ENCODE measurements at places on chromosomes 1 and 21. TPM values are rescaled to one million over a fixed set of nuclear protein-coding genes. Genes with fewer than 3 reads are reported as not detected.

DNA sequence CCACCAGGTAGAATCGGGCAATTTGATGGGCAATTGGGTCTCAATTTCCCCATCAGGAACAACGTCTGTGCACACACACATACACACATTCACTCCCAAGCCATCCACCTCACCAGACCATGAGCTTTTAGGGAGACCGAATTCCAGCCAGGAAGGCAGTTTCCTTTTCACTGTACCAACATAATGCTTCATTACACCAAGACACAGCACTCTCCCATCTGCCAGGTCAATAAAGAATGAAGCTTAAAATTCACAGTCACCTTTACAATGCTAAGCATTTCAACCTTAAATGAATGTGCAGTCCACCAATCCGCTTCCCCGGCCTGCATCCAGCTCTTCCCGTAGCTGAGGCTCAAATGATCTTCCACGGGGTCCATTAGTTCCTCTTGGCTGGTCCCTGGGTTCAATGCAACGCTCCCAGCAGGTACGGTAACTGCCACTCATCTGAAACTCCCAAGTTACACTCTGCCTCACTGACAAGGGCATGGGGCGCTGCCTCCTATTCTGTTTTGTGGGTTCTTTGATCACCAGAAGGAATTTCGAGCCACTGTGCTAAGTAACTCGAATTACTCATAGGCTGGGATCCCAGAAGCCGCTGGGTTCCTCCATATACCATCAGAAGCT is 105.0 kb downstream of the SIM2 start:
- H3K4me3 ChIP-seq: no peak overlapping the region
- no peaks in the 10 kb centered on the region for H3K4me1 ChIP-seq
- no peak for DNase-seq
- no peaks in the 10 kb centered on the region for H3K36me3 ChIP-seq
- no peaks in the 10 kb centered on the region for H3K27me3 ChIP-seq
- H3K27ac ChIP-seq: no peak overlapping the region

DNA sequence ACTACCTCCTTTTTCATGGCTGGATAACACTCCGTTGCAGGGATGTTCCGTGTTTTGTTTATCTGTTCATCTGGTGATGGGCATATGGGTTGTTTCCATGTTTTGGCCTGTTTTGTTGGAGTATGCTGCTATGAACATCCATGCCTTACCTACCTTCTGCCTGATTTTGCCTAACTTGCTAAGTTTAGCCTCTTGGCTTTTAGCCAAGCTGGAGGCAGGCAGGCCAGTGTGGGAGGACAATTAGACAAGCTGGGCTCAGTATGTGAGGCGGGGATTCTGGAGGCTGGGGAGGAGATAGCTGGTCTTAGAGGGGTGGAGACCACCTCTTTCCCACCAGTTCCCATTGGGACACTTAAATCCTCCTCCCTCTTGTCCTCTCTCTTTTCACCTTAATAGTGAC is 98.4 kb upstream of the WNT4 start:
- H3K4me3 ChIP-seq: no peak overlapping the region
- H3K27me3 ChIP-seq: no peaks in the 10 kb centered on the region
- H3K36me3 ChIP-seq: no peaks in the 10 kb centered on the region
- H3K27ac ChIP-seq: no peak overlapping the region

- H3K36me3 ChIP-seq: no peaks in the 10 kb centered on the region
- H3K27me3 ChIP-seq: no peaks in the 10 kb centered on the region
- no peak overlapping the region for H3K4me3 ChIP-seq
Measured at GRCh38 chr1:155650231-155650757, 38.3 kb downstream of the YY1AP1 start.

GRCh38 chr1:8016895-8017241 is 9.2 kb downstream of the ERRFI1 start:
- DNase-seq: no peak
- peaks cover 28% of the 10 kb centered on the region for H3K36me3 ChIP-seq
- no peaks in the 10 kb centered on the region for H3K27me3 ChIP-seq
- H3K27ac ChIP-seq: peak overlapping the region; percentile 68
- peaks cover 12% of the 10 kb centered on the region for H3K4me1 ChIP-seq

- no peak overlapping the region for H3K4me3 ChIP-seq
- no peak overlapping the region for H3K27ac ChIP-seq
- H3K27me3 ChIP-seq: no peaks in the 10 kb centered on the region
- no peaks in the 10 kb centered on the region for H3K36me3 ChIP-seq
- no peaks in the 10 kb centered on the region for H3K4me1 ChIP-seq
Measured at GRCh38 chr1:63454269-63454668, 68.8 kb downstream of the ITGB3BP start.

- H3K27ac ChIP-seq: no peak overlapping the region
- H3K4me1 ChIP-seq: no peaks in the 10 kb centered on the region
- H3K36me3 ChIP-seq: no peaks in the 10 kb centered on the region
- H3K4me3 ChIP-seq: no peak overlapping the region
- no peak for DNase-seq
Measured at GRCh38 chr1:203621559-203622262, 4.9 kb upstream of the ATP2B4 start.

DNA sequence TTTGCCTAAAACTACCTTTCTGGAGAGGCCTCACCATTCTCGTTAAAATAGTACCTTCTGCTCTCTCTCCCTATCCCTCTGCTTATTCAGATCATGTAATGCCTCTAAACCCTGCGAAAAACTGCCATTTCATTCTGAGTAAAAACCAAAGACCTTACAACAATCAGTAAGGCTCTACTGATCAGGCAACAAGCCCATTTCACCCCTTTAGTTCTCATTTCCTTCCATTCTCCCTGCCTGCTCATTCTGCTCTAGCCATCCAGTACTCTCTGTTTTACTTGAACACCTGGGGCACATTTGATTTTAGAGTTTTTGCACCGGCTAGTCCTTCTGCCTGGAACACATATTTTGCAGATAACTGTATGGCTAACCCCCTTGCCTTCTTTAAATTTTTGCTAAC is 187.8 kb downstream of the COQ8A start:
- DNase-seq: no peak
- H3K27ac ChIP-seq: no peak overlapping the region
- no peaks in the 10 kb centered on the region for H3K4me1 ChIP-seq
- no peaks in the 10 kb centered on the region for H3K36me3 ChIP-seq
- no peaks in the 10 kb centered on the region for H3K27me3 ChIP-seq

DNA sequence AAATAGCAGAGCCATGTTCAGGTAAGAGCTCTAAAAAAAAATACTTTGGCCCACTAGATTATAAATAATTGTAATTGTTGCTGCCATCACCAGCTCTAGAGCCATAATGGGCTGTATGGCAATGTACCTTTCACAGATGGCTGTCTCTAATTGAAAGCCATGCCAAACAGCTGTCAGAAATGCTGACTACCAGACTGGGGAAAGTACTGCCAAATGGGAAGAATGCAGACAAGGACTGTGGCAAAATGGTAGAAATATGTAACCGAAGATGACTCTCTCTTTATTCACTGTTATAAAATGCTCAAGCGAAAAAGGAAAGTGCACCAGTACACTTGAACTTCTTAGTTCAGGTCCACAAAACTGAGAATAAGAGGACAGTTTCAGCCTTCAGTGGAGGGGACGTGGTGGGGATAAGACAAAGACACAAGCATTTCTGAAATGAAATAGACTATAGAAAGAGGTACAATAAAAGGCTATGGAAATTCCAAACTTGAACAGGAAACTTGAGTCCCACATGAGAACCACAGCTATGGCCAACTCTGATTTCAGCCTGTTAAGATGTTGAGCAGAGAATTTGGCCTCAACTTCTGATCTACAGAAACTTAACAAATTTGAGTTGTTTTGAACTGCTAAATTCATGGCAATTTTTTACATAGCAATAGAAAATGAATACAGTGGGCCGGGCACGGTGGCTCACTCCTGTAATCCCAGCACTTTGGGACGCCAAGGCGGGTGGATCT is 46.5 kb upstream of the LPGAT1 start:
- H3K4me1 ChIP-seq: no peaks in the 10 kb centered on the region
- H3K4me3 ChIP-seq: no peak overlapping the region
- no peak overlapping the region for H3K27ac ChIP-seq
- no peaks in the 10 kb centered on the region for H3K27me3 ChIP-seq
- no peaks in the 10 kb centered on the region for H3K36me3 ChIP-seq
- no peak for DNase-seq

GRCh38 chr1:41799723-41800122 is 119.0 kb downstream of the HIVEP3 start:
- no peak overlapping the region for H3K4me3 ChIP-seq
- H3K36me3 ChIP-seq: no peaks in the 10 kb centered on the region
- H3K27ac ChIP-seq: no peak overlapping the region
- no peak for DNase-seq

- no peak overlapping the region for H3K4me3 ChIP-seq
- H3K36me3 ChIP-seq: no peaks in the 10 kb centered on the region
- no peaks in the 10 kb centered on the region for H3K4me1 ChIP-seq
- no peak overlapping the region for H3K27ac ChIP-seq
- peaks cover 5% of the 10 kb centered on the region for H3K27me3 ChIP-seq
- DNase-seq: no peak
Measured at GRCh38 chr1:3697810-3698209, 45.5 kb downstream of the TP73 start.

GRCh38 chr1:164725401-164725800 is 166.4 kb downstream of the PBX1 start:
- no peak overlapping the region for H3K4me3 ChIP-seq
- DNase-seq: no peak
- no peaks in the 10 kb centered on the region for H3K27me3 ChIP-seq
- H3K27ac ChIP-seq: no peak overlapping the region

DNA sequence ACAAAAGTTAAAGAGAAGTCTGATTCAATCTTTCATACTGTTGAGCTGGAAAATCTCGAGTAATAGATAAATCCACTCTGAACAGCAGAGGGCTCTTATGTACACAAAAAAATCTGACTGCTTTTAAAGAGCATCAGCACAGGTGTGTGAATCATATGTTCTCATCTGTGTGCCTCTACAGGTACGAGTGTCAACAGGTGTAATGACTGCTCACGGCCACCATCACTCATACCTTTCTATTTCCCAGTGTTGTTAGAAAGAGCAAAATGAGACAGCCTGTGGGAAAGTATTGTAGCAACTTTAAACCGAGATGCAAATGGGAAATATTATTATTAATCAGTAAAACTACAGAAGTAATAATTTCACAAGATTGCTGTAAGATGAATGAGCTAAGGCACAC is 49.0 kb upstream of the SCAF4 start:
- DNase-seq: no peak
- H3K4me3 ChIP-seq: no peak overlapping the region
- H3K4me1 ChIP-seq: no peaks in the 10 kb centered on the region
- H3K36me3 ChIP-seq: no peaks in the 10 kb centered on the region
- H3K27ac ChIP-seq: no peak overlapping the region

DNA sequence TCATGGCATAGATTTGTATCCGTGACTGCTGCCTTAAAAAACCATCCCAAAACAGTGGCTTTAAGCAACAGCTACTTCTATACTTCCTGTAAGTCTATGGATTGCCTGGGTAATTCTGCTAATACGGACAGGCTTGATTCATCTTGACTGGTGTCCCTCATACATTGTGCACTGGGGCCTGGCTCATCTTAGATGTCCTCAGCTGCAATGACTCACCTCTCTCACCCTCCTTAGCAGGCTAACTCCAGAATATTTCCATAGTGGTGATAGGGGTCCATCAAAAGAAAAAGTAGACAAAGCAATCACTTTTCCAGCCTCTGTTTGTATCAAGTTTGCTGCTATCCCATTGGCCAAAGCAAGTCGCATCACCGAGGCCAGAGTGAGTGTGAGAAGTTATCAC is 409.1 kb upstream of the KAZN start:
- no peaks in the 10 kb centered on the region for H3K4me1 ChIP-seq
- H3K27me3 ChIP-seq: no peaks in the 10 kb centered on the region
- DNase-seq: no peak
- H3K27ac ChIP-seq: no peak overlapping the region

GRCh38 chr1:5701642-5702041 is 290.6 kb downstream of the NPHP4 start:
- no peak for DNase-seq
- H3K4me3 ChIP-seq: no peak overlapping the region
- no peaks in the 10 kb centered on the region for H3K27me3 ChIP-seq

GRCh38 chr1:162010175-162010506 is 13.5 kb downstream of the OLFML2B start:
- peaks cover 9% of the 10 kb centered on the region for H3K4me1 ChIP-seq
- no peaks in the 10 kb centered on the region for H3K27me3 ChIP-seq
- peak overlapping the region; percentile 4 for H3K27ac ChIP-seq
- DNase-seq: no peak
- no peaks in the 10 kb centered on the region for H3K36me3 ChIP-seq
- no peak overlapping the region for H3K4me3 ChIP-seq

GRCh38 chr21:29185172-29185571 is 54.7 kb downstream of the MAP3K7CL start:
- H3K27me3 ChIP-seq: no peaks in the 10 kb centered on the region
- no peak overlapping the region for H3K4me3 ChIP-seq
- H3K36me3 ChIP-seq: no peaks in the 10 kb centered on the region

- no peaks in the 10 kb centered on the region for H3K4me1 ChIP-seq
- no peaks in the 10 kb centered on the region for H3K27me3 ChIP-seq
- DNase-seq: no peak
- no peaks in the 10 kb centered on the region for H3K36me3 ChIP-seq
- no peak overlapping the region for H3K4me3 ChIP-seq
Measured at GRCh38 chr1:206142011-206142410, 24.8 kb upstream of the AVPR1B start.

DNA sequence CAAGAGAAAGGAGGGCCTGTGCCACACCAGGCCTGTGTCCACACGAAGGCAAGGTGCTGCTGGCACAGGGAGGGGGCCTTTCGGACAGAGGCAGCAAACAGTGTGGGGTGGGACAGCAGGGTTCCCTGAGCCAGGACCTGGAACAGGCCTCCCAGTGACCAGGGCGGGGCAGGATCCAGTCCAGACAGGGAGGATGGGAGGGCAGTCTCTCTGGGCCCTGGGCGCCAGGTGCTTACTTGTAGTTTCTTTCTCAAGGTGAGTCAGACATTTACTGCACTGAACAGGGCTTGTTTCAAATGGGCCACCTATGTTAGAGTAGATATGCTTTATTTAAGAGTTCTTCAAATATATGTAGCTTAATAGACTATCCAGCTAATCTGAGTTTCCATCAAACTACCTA is 52.8 kb upstream of the STUM start:
- DNase-seq: peak; percentile 45
- no peaks in the 10 kb centered on the region for H3K4me1 ChIP-seq
- H3K27ac ChIP-seq: no peak overlapping the region
- no peaks in the 10 kb centered on the region for H3K36me3 ChIP-seq
- H3K27me3 ChIP-seq: no peaks in the 10 kb centered on the region

Gene SLAMF1
- not detected for total RNA-seq

Gene SPRR1B
- not detected for total RNA-seq

Gene NBPF4
- not detected for total RNA-seq

Gene THEM5
- not detected for total RNA-seq

Gene DDX59
- total RNA-seq: 7.6 TPM

Gene UTP25
- total RNA-seq: 3.6 TPM

Gene TMPRSS3
- total RNA-seq: not detected

Gene REG4
- not detected for total RNA-seq

Gene CCDC17
- total RNA-seq: not detected

Gene CTSE
- total RNA-seq: not detected

Gene BCAS2
- total RNA-seq: 26.1 TPM

Gene OPRD1
- not detected for total RNA-seq

Gene CTSS
- total RNA-seq: 32.1 TPM

Gene ZNHIT6
- 8.2 TPM for total RNA-seq

Gene KRTAP24-1
- not detected for total RNA-seq

Gene C1orf167
- not detected for total RNA-seq

Gene CLDN17
- not detected for total RNA-seq
